ENCODE measurements at places on chromosomes 1 and 21.

GRCh38 chr1:162674034-162674608, 41.9 kb downstream of the DDR2 start:
- DNase-seq: no peak

GRCh38 chr1:91944087-91944486, 5.1 kb upstream of the BRDT start:
- DNase-seq: no peak

DNA sequence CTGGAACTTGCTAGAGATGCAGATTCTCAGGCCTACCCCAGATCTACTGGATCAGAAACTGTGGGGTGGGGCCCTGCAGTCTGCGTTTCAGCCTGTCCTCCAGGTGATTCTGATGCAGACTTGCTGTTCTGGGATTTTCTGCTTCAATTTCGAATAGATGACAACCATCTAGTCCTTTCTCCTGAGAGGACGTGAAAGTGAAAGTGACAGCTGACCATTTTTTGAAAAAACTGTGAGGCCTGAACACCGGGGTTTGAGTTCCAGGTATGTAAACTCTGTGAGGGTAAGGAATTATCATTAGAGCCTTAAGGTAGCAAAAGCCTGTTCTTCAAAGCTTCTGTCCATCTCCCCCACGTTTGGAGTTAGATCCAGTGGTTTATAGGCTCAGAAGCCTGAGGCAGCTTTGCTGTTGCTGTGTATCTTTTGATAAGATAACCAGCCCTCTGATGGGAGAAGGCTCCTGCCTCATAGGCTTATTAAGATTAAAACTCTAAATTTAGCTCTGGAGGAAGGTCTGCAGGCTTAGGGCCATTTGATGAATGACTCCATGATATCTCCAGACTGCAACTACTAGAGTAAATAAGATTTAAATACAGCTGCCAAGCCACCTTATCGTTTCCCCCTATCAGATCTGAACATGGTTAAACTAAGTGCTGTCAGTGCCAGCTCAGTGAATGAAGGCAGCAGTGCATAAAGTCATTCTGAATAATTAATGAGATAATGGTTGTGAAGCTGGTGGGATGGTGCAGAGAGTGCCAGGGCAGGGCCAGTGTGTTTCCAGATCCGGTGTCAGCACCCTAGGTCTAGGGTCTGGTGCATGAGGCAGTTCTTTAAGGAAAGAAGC, 335.2 kb downstream of the HHAT start:
- DNase-seq: no peak

DNA sequence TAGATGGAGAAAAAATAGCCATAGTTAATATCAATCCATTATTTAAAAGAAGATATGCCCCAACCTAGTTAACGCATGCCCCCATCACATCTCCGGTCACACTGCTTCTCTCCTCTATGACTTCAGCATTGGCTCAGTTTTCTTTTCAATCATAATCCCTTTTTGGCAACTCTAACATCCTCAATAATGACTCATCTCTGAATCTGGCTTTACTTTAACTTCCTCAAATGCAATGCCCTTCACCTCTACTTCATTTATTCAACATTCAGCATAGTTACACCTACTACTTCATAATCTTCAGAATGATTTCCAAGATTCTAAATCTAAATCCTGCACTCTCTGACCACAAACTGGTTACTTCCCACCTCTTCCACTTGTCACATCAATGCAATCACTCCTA, 417.3 kb downstream of the USH2A start:
- DNase-seq: no peak

DNA sequence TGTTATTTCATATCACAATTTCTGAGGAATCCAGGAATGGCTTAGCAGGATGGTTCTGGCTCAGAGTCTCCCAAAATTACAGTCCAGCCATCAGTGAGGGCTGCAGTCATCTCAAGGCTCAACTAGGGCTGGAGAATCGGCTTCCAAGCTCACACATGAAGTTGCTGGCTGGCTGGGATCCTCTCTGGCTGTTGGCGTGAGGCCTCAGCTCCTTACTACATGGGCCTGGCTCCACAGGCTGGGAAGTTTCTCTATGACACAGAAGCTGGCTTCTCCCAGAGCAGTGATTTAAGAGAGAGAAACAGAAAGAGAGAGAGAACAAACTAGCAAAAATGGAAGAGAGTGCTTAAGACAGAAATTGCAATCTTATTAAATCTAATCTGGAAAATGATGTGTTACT, 38.8 kb upstream of the RGS8 start:
- no peak for DNase-seq

DNA sequence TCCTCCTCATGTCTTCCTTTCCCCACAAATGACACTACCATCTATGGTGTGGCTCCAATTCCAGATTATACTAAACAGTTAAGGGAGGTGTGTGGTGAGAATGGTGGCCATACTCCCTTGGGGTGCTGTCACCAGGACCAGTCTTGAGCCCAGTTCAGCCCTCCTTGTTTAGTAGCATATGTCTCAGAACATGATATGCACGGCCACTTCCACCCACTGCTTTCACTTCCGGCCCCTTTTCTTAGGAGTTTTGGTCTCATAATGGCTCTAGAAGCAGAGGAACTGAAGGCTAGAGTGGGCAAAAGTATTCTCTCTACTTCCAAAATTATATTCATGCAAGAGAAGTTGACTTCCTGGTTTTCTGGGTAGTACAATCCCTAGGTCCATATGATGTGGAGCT, 45.3 kb upstream of the CACNA1E start:
- no peak for DNase-seq

All from stimulated activated CD8-positive, alpha-beta memory T cell treated with anti-CD3 and anti-CD28 coated beads, Interleukin-15, amount 100 ng/mL, for 24 hours (primary cell).